Stomach (tissue), 19 donors: ENCODE measurements at places on chromosomes 7 and 10. TPM values are rescaled to one million over a fixed set of nuclear protein-coding genes. Genes with fewer than 3 reads are reported as not detected.

- H3K36me3 ChIP-seq = no peaks in the 10 kb centered on the region
- H3K27ac ChIP-seq = no peak overlapping the region
- no peaks in the 10 kb centered on the region for H3K4me1 ChIP-seq
- no peak for DNase-seq
- no peaks in the 10 kb centered on the region for H3K27me3 ChIP-seq
- no peak overlapping the region for H3K4me3 ChIP-seq
These were observed 631.9 kb upstream of the FOXK1 start for GRCh38 chr7:4050126-4050660.

DNA sequence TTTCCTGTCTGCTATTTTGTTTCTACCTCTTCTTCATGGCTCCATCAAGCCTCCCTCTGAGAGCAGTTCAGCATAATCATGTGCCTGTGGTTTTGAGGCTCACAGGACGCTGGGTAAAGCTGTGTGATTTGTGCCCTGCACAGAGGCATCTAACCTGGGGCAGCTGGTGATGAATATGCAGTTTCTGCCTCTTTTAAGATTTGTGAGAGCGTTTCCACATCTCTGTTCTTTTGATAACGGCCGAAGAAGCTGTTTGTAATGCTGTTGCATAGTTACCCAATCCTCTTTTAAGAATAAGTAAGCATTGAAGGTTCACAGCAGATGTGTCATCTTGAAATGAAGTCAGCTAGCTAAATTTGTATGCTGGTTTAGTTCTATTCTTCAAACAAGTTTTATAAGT is 45.2 kb downstream of the PNLIPRP3 start:
- H3K4me1 ChIP-seq = no peaks in the 10 kb centered on the region
- H3K4me3 ChIP-seq = no peak overlapping the region
- no peaks in the 10 kb centered on the region for H3K36me3 ChIP-seq
- DNase-seq = no peak
- no peaks in the 10 kb centered on the region for H3K27me3 ChIP-seq
- no peak overlapping the region for H3K27ac ChIP-seq

- no peaks in the 10 kb centered on the region for H3K4me1 ChIP-seq
- DNase-seq = no peak
- no peak overlapping the region for H3K27ac ChIP-seq
These were observed 148.7 kb downstream of the ZMYND11 start for GRCh38 chr10:283916-284356.

DNA sequence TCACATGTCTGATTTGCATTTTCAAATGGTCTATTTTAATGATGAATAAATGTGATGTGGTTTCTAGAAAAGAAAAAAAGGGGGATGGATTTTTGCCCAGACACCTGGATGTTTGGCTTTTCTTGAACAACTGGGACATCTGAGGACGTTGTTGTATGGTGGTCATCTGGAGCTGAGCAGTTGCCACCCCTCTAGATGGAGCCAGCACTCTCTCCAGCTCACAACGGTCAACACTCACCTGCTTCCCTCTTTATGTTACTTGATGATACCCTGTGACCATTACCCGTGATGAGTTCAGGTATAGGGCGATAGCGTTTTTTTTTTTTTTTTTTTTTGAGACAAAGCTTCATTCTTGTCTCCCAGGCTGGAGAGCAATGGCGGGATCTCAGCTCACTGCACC is 30.1 kb upstream of the PAXIP1 start:
- H3K4me3 ChIP-seq = no peak overlapping the region
- DNase-seq = no peak
- no peak overlapping the region for H3K27ac ChIP-seq
- H3K27me3 ChIP-seq = no peaks in the 10 kb centered on the region
- no peaks in the 10 kb centered on the region for H3K36me3 ChIP-seq

- no peaks in the 10 kb centered on the region for H3K36me3 ChIP-seq
- no peak overlapping the region for H3K27ac ChIP-seq
- no peaks in the 10 kb centered on the region for H3K27me3 ChIP-seq
- no peaks in the 10 kb centered on the region for H3K4me1 ChIP-seq
These were observed 516.9 kb upstream of the LRRN3 start for GRCh38 chr7:110573862-110574528.

DNA sequence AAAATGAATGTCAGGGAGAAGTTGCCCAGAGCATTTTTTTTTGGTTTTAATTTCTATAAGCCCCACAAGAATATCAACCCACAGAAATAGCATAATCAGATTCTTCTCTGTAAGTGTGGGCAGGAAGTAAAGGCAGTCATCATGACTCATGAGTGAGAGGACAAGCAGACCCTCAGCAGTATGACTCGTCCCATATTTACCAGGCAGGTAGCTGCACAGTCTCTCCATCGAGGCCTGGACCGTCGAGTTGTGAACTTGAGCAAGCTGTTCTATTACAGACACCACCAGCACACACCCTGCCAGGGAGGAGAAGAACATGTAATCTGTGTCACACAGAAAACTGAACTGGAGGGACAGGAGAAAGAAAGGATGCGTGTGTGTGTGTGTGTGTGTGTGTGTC is 37.8 kb downstream of the AOAH start:
- no peaks in the 10 kb centered on the region for H3K36me3 ChIP-seq
- DNase-seq = no peak
- no peaks in the 10 kb centered on the region for H3K27me3 ChIP-seq
- H3K27ac ChIP-seq = no peak overlapping the region
- H3K4me3 ChIP-seq = no peak overlapping the region
- H3K4me1 ChIP-seq = peaks cover 5% of the 10 kb centered on the region

DNA sequence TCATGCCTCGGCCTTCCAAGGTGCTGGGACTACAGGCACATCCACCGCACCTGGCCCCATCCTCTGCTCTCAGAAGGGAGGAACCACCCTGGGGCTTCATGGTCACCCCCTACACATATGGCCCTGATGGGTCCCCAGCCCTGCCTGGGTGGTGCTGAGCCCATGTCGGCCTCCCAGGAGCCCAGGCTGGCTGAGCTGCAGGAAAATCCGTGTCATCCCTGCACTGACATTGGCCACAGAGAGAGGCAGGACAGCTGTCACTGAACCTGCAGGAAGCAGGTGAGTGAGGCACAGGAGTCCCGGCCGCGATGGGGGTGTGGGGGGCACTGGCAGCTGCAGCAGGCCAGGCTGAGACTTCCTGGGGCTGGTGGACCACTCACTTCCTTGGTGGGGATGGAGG is 8.0 kb downstream of the GRIFIN start:
- H3K4me3 ChIP-seq = no peak overlapping the region
- DNase-seq = no peak
- no peak overlapping the region for H3K27ac ChIP-seq
- no peaks in the 10 kb centered on the region for H3K36me3 ChIP-seq

DNA sequence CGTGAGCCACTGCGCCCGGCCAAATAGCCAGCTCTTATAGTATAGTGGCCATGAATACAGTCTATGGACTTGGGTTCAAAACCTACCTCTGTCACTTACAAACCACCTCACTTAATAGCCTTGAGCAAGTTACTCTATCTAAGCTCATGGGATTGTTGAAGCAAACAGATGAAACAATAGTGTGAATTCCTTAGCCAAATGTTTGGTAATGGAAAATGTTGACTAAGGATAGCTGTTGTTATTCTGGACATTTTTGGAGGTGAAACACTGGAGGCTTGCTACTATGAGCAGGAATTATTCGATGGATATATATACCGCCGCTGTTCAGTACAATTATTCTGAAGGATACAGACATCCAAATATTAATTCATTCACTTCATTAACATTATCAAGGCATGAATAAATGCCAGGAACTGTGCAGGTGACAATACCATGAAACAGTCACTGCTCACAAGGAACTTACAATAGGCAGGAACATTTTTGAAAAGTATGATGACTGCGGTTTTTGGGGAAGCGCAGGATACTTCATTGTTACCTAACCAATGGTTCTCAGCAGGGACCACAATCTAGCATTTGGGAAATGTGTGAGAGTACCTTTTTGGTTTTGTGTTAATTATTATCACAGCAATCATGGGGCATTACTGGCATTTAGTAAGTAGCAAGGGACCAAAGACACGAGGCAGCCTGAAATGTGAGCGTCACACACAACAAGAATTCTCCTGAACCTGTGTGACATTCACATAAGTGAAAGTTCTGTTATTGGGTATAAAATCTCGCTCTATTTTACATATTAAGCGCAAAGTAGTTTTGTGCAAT is 55.7 kb downstream of the CUBN start:
- H3K36me3 ChIP-seq = no peaks in the 10 kb centered on the region
- DNase-seq = no peak
- H3K27ac ChIP-seq = no peak overlapping the region
- no peaks in the 10 kb centered on the region for H3K4me1 ChIP-seq

- H3K4me3 ChIP-seq = no peak overlapping the region
- H3K36me3 ChIP-seq = peaks cover 41% of the 10 kb centered on the region
- H3K27me3 ChIP-seq = no peaks in the 10 kb centered on the region
- DNase-seq = no peak
- H3K4me1 ChIP-seq = peaks cover 6% of the 10 kb centered on the region
- H3K27ac ChIP-seq = no peak overlapping the region
These were observed 40.7 kb downstream of the KDM7A start for GRCh38 chr7:140136073-140136472.

- no peak overlapping the region for H3K27ac ChIP-seq
- no peaks in the 10 kb centered on the region for H3K4me1 ChIP-seq
- H3K4me3 ChIP-seq = no peak overlapping the region
- no peak for DNase-seq
- H3K27me3 ChIP-seq = no peaks in the 10 kb centered on the region
These were observed 98.7 kb downstream of the HTR5A start for GRCh38 chr7:155168597-155169480.

- H3K36me3 ChIP-seq = no peaks in the 10 kb centered on the region
- no peak for DNase-seq
- H3K4me1 ChIP-seq = no peaks in the 10 kb centered on the region
- H3K4me3 ChIP-seq = no peak overlapping the region
These were observed 9.2 kb upstream of the LRRN3 start for GRCh38 chr7:111081546-111082267.

DNA sequence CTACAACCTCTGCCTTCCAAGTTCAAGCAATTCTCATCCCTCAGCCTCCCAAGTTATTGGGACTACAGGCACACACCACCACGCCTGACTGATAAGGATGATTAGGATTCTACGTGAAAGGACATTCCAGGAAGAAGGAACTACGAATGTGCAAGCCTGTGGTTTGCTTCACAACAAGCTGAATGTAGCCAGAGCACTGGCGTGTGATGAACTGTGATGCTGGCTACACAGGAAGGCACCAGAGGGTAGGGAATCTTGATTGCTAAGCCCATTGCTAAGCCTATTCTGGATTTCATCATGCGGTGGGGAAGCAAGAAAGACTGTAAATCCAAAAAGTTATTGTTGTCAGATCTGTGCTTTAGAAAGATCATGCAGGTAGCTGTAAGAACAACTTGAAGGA is 72.3 kb upstream of the SRRM3 start:
- no peak overlapping the region for H3K27ac ChIP-seq
- H3K4me3 ChIP-seq = no peak overlapping the region
- H3K4me1 ChIP-seq = no peaks in the 10 kb centered on the region
- no peak for DNase-seq

Gene OPALIN
- total RNA-seq = not detected

Gene AGAP9
- 11.2 TPM for total RNA-seq

Gene CPXM2
- total RNA-seq = 10.0 TPM

Gene LDB3
- total RNA-seq = 3.1 TPM

Gene UPK3B
- total RNA-seq = 2.0 TPM

Gene TAS2R41
- 1.5 TPM for total RNA-seq

Gene DIP2C
- total RNA-seq = 22.8 TPM
